Right renal cortex interstitium (tissue), 3 donors: ENCODE measurements at places on chromosomes 3 and 15. TPM values are rescaled to one million over a fixed set of nuclear protein-coding genes. Genes with fewer than 3 reads are reported as not detected.

DNA sequence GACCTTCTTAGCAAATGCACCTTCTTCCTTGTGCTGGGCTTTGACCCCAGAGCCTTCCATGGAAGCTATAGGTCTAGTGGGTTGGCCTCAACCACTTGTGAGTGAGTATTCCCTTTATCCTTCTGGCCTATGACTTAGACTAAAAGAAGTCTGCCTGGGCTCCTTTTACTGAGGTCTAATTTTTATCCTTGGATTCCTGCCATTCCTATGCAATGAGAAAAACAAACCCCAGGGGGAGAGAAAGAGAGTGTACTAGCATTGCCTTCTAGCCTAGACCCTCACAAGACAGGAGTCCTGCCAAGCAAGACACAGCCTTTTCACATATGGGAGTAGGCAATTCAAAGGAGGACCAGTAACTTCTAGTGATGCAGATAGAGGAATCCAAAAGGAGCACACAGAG lies 155.4 kb downstream of the PPM1L start:
- DNase-seq = no peak

DNA sequence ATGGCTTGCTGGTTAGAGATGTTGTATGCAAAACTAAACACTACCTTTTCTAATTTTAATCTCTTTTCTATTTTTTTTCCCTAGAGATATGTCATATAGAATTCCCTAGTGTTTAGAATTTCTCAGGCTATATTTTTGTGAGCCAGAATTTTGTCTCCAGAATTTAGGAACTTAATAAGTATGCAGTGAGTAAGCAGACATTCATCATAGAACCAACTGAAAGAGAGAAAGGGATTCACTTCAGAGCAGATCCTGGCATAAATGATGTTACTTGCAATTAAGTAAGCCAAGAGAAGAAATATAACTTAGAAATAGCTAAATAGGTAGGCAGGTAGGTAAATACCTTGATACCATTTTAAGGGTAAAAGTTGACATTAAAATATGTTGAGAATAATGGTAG lies 288.9 kb downstream of the ZNF385D start:
- no peak for DNase-seq

The ARHGEF26 gene
- 14.0 TPM for polyA plus RNA-seq

GRCh38 chr3:57354768-57355167 lies 62.3 kb upstream of the ASB14 start:
- DNase-seq = no peak

DNA sequence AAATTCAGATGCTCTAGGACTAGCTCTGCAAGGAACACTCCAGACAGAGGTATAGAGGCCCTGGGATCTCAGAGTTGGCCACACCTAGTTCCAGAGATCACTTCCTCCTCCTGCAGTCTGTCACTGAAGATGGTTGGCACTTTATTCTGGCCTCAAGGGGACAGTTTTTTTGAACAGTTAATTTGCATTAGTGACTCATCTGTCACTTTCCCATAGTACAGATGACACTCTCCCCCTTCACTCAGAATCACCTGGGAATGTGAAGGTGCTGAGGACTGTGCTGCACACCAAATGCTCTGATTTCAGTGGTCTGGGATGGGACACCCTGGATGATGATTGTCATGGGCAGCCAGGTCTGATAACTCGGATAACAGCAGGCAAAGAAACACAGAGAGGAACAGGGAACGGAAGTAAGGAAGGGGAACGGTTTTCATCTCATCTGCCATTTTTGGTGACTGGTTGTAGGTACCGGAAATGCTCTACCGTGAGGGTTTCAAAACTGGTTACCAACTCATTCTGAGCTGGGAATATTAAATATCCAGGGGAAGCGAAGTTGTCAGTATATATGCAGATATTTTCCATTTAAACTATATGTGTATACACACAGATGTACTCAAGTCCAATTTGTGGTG lies 232.5 kb upstream of the ST8SIA2 start:
- no peak for DNase-seq

The CADPS gene
- 1.2 TPM for polyA plus RNA-seq

The VEPH1 gene
- 58.5 TPM for polyA plus RNA-seq
